ENCODE measurements at places on chromosomes 4 and X.

- no peak for DNase-seq
Observed at GRCh38 chrX:67635424-67635823, 91.6 kb downstream of the AR start.

DNA sequence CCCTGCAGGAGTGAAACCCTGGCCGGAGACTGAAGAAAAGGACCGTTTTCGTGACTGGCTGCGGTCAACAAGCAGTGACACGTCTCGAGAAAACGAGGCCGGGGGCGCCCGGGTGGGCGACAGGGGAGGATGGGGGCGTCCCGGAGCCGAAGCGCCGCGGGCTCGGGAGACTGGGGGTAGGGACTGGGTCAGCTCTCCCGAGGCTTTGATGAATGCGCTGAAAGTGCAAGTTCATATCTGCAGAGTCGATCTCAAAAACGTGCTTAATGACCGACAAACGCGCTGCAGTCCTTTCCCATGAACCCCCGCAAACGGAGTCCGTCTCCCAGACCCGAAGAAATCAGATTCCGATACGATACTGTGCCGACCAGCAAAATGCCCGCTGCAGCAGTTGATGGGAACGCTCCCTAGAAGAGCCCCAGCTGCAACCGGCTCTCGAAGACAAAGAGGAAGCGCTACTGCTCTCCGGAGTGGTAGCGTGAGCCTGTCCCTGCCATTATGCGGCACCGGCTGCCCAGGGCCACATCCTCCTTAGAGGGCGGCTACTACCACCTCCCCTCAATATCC, 806 bp upstream of the CD99L2 start:
- no peak for DNase-seq

DNA sequence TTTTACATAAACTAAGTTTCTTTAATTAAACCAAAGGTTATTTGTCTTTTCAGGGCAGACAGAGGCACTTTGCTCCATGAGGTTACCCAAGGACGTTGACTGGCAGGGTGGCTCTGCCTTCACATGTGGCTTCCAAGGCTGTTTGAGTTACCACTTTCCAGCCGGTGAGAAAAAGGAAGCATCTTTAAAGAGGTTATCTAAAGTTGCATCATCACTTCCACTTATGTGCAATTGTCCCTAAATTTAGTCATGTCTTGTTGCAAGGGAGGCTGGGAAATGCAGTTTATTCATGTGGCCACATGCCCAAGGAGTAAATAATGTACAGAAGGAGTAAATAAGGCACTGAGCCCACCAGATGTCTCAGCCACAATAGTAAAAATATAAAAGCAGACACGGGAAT, 29.0 kb upstream of the RAP1GDS1 start:
- DNase-seq, result no peak

DNA sequence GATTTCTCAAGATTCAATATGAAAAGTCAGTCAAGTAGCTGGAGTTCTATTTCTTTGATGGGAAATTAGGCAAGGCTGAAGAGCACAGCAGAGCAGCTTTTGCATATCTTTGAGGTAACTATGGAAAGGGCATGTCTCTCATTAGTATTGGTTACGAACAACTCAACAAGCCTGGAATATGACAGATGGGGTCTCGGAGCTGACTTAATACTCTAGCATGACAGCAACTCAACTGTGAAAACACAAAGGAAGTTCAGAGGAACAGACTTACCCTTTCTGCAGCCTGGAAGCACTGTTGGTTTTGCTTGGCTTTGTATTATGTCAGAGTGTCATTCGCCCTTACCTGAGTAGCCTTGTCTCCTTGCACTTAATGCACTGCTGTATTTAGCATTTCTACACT, 79.9 kb upstream of the AADAT start:
- DNase-seq, result no peak

- DNase-seq, result no peak
Observed at GRCh38 chr4:176920694-176921093, 128.0 kb upstream of the VEGFC start.

GRCh38 chr4:126705266-126705665, 927.5 kb upstream of the INTU start:
- no peak for DNase-seq

DNA sequence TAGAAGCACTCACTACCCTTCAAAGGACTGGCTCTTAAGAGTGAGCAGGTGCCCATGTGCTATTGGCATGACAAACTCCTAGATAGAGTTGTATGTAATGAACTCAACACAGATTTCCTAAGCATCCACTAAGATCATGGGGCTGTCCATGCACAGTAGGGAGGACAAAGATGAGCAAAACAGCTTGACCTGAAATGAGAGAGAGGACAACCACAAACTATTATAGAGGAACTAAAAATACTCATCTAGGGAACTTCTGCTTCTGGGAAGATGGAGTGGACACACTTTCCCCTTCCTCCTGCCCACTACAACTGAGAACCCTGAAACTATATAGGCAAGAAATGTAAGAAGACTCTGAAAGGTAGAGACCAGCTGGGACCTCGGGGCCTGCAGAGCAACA, 20.8 kb upstream of the TMEM128 start:
- no peak for DNase-seq

DNA sequence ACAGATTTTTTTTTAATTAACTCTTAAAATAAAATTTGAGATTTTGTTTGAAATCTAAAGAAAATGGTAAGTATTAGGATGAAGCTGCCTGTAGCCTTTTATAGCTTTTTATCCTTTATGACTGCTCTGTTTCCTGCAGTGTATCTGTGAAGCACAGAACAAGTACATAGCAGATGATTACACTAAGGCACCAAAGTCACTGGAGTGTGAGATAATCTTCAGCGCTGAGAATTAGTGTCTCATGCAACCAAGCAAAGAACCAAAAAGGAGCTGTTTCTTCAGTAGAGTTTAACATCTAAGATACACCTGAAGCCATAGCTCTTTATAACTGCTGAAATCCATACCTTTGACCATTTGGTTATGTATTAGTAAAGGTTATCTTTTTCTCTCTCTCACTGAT, 1989.8 kb upstream of the PCDH10 start:
- no peak for DNase-seq

DNA sequence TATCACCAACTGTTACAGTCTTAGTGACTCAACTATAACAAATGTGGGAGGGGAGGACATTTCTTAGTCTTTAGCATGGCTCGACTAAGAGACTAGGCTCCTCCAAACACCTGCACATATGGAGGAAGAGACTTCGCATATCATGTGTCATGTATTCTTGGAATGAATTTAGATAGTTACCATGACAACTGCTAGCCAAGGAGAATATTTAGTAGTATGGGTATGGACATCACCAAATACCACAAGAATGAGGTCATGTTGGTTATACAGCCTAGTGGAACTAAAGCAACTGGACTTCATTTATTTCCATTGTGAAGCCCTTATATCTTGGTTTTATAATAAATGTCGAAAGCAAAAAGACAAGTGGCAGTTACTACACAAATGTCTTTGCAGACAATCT, 512.3 kb downstream of the CFAP47 start:
- no peak for DNase-seq

- DNase-seq, result no peak
Observed at GRCh38 chr4:8247047-8247930, 22.3 kb upstream of the HTRA3 start.

DNA sequence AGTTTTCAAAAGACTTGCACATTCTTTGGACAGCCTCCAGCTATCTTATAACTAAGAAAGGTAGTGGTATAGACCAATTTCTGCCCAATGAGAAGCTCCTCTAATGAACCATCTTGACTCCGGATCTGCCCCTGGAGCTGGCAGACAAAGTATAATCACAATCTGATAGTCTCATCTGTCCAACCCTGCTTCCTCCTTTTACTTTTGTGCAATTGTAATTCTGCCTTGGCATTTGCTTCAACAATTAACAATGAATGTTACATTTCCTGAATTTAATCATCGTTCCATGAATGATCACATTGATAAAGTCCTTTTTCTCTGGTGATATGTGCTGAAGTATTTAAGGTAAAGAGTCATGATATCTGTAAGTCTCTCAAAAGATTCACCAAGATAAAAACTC, 27.8 kb downstream of the FRYL start:
- no peak for DNase-seq

- no peak for DNase-seq
Observed at GRCh38 chrX:133384454-133384853, 30.8 kb downstream of the GPC4 start.

- DNase-seq, result no peak
Observed at GRCh38 chrX:66130469-66130868, 33.6 kb upstream of the HEPH start.

GRCh38 chr4:139115226-139115625, 61.8 kb downstream of the ELF2 start:
- no peak for DNase-seq

GRCh38 chrX:115504167-115504566, 56.8 kb upstream of the PLS3 start:
- DNase-seq, result no peak

- DNase-seq, result no peak
Observed at GRCh38 chr4:151048913-151049312, 33.8 kb upstream of the LRBA start.

DNA sequence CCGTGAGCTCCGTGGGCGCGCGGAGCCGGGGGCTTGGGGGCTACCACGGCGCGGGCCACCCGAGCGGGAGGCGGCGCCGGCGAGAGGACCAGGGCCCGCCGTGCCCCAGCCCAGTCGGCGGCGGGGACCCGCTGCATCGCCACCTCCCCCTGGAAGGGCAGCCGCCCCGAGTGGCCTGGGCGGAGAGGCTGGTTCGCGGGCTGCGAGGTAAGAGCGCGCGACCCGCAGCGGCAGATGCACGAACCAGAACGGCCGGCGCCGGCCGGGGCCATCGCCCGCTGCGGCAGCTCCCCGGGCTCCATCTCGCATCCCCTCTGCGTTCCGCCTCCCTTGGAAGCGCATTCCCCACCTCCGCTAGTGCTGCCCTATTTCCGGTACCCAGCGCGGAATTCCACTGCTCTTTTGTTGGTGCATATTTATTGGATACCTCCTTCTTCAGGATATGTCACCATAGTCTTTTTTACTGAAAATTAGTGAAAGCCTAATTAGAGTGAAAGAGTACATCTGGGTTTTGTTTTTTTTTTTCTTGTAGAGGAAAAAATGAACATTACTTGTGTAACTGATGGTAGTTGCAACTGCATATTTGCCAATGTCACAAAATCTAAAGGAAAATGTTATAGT, 797 bp downstream of the PKD2 start:
- no peak for DNase-seq

DNA sequence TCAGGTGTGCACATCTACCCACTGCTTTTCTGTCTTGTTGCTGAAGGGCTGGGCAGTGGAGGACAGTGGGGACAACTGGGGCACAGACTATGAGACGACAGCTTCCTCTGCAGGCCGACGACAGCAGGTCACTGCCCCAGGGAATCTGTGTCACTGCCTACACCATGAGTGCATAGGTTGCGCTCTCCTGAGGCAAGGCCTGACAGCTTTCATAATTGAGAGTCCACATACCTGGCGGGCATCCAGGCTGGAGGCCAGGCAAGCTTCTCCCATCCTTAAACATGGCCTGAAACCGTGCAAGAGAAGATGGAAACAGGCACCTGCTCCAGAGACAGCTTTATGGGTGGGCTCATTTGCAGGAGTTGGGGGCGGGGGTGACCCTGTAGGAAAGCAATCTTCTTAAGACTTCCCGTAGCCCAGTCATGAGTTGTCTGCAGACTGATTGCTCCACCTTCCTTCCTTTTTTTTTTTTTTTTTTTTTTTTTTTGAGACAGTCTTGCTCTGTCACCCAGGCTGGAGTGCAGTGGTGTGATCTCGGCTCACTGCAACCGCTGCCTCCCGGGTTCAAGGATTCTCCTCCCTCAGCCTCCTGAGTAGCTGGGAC, 2.9 kb downstream of the ANOS1 start:
- DNase-seq, result no peak

DNA sequence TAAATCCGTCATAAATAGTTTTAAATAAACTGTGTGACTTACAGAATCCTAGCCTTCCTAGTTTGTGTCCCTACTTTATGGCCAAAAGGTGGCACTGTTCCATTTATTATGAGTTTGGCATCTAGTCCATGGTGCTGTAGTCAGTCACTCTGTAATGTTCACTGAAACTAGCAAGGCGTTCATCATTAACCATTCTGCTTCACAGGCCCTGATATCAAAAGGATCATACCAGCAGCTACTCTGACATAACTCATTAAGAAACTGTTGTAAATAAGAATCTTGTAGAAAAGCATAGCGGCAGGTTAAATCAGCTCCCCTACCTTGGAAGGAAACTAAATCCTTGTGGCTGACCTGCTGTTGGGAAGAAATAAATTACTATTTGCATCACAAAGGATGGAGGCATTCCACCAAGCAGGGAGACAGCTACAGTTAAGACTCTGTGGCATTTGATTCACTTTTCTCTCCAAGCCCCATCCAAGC, 919.6 kb upstream of the DIAPH2 start:
- DNase-seq, result peak; percentile 50

DNA sequence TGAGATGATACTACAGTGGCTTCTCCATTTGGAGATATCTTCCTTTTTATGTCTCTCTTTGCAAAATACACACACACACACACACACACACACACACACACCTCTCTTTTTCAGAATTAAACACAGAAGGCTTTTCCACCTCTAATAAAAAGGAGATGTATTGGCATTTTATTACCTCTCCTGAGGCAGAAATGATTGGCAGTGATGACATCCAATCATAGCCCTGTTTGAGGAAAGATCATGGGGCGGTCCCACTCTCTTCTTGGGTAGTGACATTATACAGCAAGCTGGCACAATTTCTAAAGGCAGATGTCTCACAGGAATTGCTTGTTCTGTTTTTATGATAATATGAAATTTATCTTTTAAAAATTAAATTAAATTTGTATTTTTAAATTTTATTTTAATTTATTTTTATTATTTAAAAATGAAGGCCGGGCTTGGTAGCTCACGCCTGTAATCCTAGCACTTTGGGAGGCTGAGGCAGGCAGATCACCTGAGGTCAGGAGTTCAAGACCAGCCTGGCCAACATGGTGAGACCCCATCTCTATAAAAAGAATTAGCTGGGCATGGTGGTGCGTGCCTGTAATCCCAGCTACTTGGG, 15.6 kb downstream of the CHRNA9 start:
- no peak for DNase-seq

- no peak for DNase-seq
Observed at GRCh38 chr4:183772361-183772760, 113.3 kb downstream of the TRAPPC11 start.

GRCh38 chr4:119149110-119149509, 13.5 kb downstream of the MYOZ2 start:
- no peak for DNase-seq

DNA sequence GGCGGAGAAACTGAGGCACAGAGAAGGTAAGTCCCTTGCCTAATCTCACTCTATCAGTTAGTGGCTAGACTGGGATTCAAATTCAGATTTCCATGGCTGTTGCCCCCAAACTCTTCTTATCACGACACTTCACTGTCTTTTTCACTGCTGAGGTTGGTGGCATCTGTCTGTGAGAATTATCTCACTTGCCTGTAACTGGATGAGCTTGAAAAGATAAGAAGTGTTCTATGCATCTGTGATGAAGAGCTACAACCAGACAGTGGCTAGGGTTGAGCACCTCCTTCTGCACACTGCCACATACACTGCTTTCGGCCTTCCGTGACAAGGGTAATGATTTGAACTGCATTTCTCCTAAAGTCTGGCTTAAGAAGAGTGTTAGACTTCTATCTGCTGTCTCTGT, 107.9 kb upstream of the TEX13D start:
- no peak for DNase-seq
